MCF 10A (cell line): ENCODE measurements at places on chromosomes 2 and 18. TPM values are rescaled to one million over a fixed set of nuclear protein-coding genes. Genes with fewer than 3 reads are reported as not detected.

- no peaks in the 10 kb centered on the region for H3K4me1 ChIP-seq
- no peak overlapping the region for H3K4me3 ChIP-seq
- no peak overlapping the region for H3K27ac ChIP-seq
- H3K27me3 ChIP-seq = no peaks in the 10 kb centered on the region
- H3K36me3 ChIP-seq = peaks cover 12% of the 10 kb centered on the region
Observed at GRCh38 chr2:46009315-46009714, 287.9 kb upstream of the EPAS1 start.

The GPR45 gene
- not detected in 2 replicates for total RNA-seq

DNA sequence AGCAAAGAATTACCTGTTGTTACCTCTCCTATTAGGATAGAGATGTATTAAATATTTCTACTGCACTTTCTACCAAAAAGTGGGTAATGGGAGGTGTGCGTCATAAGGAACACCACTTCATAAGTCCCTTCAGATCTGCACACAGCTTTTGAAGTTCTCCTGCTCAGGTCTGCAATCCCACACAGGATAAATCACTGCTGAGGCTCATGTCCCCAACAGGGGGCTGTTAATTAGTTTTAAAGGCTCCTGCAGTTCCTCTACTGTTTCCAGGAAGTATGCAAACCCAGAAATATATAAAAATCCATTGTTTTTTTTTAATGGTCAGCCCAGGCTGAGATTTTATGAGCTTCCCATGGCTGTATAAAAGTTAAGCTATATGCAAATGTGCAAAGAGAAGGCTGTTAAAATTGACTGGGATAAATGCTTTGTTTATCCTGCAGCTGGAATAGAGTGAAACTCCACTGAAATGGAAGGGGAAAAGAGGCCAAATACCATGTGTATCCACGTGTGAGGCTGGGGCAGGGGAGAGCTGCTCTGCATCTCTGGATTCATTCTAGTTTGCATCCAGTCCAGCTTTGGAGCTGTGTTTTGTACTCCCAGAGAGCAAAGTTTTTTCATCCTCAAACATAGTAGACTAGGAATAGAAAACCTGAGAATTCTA lies 903.7 kb downstream of the TDRD15 start:
- H3K4me1 ChIP-seq = no peaks in the 10 kb centered on the region
- no peaks in the 10 kb centered on the region for H3K27me3 ChIP-seq
- no peak overlapping the region for H3K27ac ChIP-seq
- no peak for DNase-seq

The DCDC2C gene
- not detected in 2 replicates for total RNA-seq

DNA sequence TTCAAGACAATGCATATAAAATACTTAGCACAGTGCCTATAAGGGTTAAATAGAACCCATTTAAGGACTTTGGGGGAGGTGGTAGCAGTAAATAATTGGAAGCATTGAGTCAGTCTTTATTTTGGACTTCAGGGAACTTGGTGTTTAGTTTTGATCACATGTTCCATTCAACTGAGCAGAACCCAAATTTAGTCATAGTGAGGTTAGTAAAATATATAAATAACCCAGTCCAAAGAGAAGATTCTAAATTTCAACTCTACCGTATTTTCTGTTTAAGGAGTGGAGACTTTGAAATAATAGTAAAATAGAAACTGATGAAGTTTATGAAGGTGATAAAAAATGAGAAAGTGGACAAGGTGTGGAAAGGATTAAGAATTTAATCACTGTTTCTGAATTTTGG lies 19.7 kb downstream of the TWSG1 start:
- H3K36me3 ChIP-seq = peaks cover 4% of the 10 kb centered on the region
- H3K27me3 ChIP-seq = no peaks in the 10 kb centered on the region
- no peak for DNase-seq
- H3K4me3 ChIP-seq = no peak overlapping the region
- no peaks in the 10 kb centered on the region for H3K4me1 ChIP-seq

The ANKRD62 gene
- total RNA-seq = not detected in 2 replicates

DNA sequence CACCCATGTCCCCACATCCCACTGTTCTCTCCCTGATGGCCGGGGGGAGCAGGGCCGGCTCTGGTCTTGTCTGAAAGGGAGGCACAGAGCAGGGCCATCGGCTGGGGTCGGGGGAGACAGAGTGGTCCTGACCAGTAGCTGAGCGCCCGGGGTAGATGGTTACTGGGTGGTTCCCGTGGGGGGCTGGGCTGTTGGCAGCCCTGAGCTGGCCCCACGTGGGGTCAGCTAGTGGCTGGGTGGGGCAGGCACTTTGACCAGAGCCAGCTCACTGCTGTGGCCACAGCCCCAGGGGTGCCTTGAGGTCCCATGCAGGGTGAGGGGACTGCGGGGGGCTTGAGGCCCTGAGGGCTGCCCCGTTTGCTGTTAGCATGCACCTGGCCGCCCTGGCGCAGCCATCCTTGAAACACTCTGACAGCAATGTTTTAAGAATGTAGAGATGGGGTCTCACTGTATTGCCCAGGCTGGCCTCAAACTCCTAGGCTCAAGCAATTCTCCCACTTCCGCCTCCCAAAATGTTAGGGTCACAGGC lies 12.3 kb upstream of the NEU4 start:
- H3K36me3 ChIP-seq = peaks cover 5% of the 10 kb centered on the region
- no peak for DNase-seq
- H3K27ac ChIP-seq = no peak overlapping the region
- H3K4me1 ChIP-seq = peaks cover 6% of the 10 kb centered on the region

DNA sequence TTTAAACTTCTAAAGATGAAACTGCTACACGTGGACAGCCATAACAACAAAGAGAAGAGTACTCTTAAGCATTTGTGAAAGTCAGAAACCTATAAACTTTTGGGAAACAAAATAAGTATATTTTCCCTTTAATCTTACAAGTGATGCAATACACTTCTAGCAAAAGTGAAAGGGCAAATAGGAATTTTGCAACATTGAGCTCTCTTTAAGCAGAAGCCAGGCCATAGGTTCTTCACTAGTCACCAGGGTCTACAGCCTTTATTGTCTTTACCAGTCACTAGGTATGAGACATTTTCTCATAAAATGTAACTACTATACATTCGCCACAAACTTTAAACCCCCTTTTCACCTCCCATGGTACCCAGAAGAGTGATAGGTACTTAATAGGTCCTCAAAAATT lies 37.5 kb downstream of the SCN1A start:
- H3K27ac ChIP-seq = no peak overlapping the region
- H3K36me3 ChIP-seq = no peaks in the 10 kb centered on the region
- peak; percentile 51 for DNase-seq
- no peaks in the 10 kb centered on the region for H3K4me1 ChIP-seq
- no peak overlapping the region for H3K4me3 ChIP-seq
- peaks cover 1% of the 10 kb centered on the region for H3K27me3 ChIP-seq

The ANKRD30B gene
- total RNA-seq = not detected in 2 replicates

- H3K27me3 ChIP-seq = no peaks in the 10 kb centered on the region
- no peak overlapping the region for H3K4me3 ChIP-seq
- no peak for DNase-seq
- H3K27ac ChIP-seq = no peak overlapping the region
Observed at GRCh38 chr2:68311033-68311432, 8.7 kb downstream of the CNRIP1 start.

GRCh38 chr2:39718483-39718882 lies 52.8 kb downstream of the TMEM178A start:
- no peaks in the 10 kb centered on the region for H3K27me3 ChIP-seq
- H3K36me3 ChIP-seq = no peaks in the 10 kb centered on the region
- DNase-seq = no peak

The LYPD1 gene
- total RNA-seq = not detected in 2 replicates

The OST4 gene
- total RNA-seq = 257 and 340 TPM in 2 replicates

DNA sequence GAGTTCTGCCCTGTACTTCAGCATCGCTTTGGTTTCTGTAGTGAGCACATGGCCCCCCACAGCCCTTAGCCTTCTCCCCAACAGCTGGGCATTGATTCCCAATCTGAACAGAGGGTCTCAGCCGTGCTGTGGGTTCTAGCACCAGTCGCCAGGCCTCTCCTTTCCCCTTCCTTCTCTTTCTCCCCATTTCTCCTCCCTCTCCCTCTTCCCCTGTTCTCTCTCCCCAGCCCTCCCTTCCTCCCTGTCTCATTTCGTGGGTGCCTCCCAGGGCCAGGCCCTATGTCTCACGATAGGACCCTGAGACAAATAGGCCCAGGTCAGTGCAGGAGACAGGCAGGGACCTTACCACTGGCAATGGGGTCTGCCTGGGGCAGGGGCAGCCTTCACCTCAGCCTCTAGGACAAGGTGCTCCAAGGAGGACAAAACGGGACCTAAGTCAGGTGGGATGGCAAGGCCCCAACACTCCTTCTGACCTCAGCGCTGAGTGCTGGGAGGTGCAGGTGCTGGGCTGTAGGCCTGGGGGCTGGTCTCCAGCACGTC lies 143.4 kb upstream of the GPC1 start:
- no peaks in the 10 kb centered on the region for H3K36me3 ChIP-seq
- H3K27me3 ChIP-seq = no peaks in the 10 kb centered on the region
- no peak overlapping the region for H3K4me3 ChIP-seq
- no peak overlapping the region for H3K27ac ChIP-seq
- DNase-seq = no peak

GRCh38 chr2:42101206-42102023 lies 53.6 kb downstream of the PKDCC start:
- no peaks in the 10 kb centered on the region for H3K4me1 ChIP-seq
- H3K27me3 ChIP-seq = no peaks in the 10 kb centered on the region
- no peak overlapping the region for H3K4me3 ChIP-seq

The SP100 gene
- 54.5 and 56.9 TPM in 2 replicates for total RNA-seq

The NR4A2 gene
- 1.4 and 2.6 TPM in 2 replicates for total RNA-seq

GRCh38 chr2:147449323-147449991 lies 395.4 kb upstream of the ACVR2A start:
- no peaks in the 10 kb centered on the region for H3K4me1 ChIP-seq
- H3K27me3 ChIP-seq = no peaks in the 10 kb centered on the region
- H3K36me3 ChIP-seq = no peaks in the 10 kb centered on the region
- no peak overlapping the region for H3K4me3 ChIP-seq
- DNase-seq = no peak

GRCh38 chr18:63899206-63899605 lies 8.6 kb upstream of the SERPINB10 start:
- H3K27me3 ChIP-seq = no peaks in the 10 kb centered on the region
- DNase-seq = no peak
- H3K27ac ChIP-seq = no peak overlapping the region
- H3K4me1 ChIP-seq = peaks cover 4% of the 10 kb centered on the region

DNA sequence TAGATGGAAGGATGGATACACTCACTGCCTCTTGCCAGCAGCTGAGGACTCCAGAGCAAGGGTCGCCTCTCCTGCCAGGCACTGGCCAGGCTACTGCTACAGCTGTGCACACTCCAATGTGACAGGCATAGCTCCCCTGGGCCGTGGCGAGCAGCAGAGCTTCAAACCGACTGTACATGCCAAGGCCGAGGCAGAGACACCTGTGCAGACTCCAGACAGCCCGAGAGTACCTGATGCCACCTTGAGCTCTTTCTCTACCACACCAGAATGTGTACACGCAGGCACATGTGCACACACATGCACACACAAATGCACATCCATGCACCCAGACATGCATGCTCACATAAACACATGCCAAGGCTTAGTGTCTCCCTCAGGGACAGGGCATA lies 508.3 kb upstream of the MYT1L start:
- H3K4me1 ChIP-seq = no peaks in the 10 kb centered on the region
- no peak overlapping the region for H3K27ac ChIP-seq
- no peak overlapping the region for H3K4me3 ChIP-seq
- H3K27me3 ChIP-seq = no peaks in the 10 kb centered on the region

GRCh38 chr2:179765666-179766065 lies 95.7 kb downstream of the ZNF385B start:
- no peak overlapping the region for H3K4me3 ChIP-seq
- H3K4me1 ChIP-seq = peaks cover 8% of the 10 kb centered on the region
- H3K27me3 ChIP-seq = no peaks in the 10 kb centered on the region
- no peaks in the 10 kb centered on the region for H3K36me3 ChIP-seq
- DNase-seq = no peak
- no peak overlapping the region for H3K27ac ChIP-seq

- no peaks in the 10 kb centered on the region for H3K27me3 ChIP-seq
- H3K36me3 ChIP-seq = no peaks in the 10 kb centered on the region
- peak; percentile 60 for DNase-seq
Observed at GRCh38 chr2:124875627-124876244, 850.6 kb downstream of the CNTNAP5 start.

The DNAJB2 gene
- total RNA-seq = 58.2 and 59.8 TPM in 2 replicates

The SLC4A5 gene
- total RNA-seq = 0.12 and 0.70 TPM in 2 replicates

DNA sequence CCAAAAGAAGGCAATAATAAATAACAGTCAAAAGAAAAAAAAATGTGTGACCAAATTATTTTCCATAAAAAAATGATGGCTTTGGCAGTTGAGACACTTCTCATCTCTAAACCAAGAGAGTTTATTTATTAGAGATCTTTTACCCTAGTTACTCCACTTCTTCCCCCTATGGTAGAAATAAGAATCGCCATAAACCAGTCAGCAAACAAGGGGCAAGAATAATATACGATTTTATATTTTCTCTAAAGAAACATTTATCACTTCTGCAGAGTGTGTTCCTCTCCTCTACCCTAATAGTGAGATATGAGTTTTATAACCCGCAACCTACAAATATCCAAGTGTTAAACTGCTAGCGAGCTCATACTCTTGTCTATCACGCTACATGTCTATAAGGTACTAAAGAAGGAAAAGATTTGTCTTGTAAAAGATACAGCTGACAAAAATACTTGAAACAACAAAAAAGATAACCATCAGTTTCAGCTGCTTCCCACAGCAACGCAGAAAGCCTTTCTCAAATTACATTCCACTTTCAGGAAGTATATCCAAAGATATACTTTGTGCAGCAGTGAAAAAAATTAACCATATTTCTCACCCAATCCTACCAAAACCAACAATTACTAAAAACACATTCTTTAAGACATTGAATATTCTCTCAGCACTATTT lies 2.3 kb downstream of the RNF103 start:
- peak overlapping the region; percentile 95 for H3K4me3 ChIP-seq
- H3K27ac ChIP-seq = peak overlapping the region; percentile 98
- no peaks in the 10 kb centered on the region for H3K27me3 ChIP-seq
- peak; percentile 15 for DNase-seq

The PLGLB1 gene
- total RNA-seq = 0.74 and 0.84 TPM in 2 replicates

The CFC1 gene
- not detected in 2 replicates for total RNA-seq

DNA sequence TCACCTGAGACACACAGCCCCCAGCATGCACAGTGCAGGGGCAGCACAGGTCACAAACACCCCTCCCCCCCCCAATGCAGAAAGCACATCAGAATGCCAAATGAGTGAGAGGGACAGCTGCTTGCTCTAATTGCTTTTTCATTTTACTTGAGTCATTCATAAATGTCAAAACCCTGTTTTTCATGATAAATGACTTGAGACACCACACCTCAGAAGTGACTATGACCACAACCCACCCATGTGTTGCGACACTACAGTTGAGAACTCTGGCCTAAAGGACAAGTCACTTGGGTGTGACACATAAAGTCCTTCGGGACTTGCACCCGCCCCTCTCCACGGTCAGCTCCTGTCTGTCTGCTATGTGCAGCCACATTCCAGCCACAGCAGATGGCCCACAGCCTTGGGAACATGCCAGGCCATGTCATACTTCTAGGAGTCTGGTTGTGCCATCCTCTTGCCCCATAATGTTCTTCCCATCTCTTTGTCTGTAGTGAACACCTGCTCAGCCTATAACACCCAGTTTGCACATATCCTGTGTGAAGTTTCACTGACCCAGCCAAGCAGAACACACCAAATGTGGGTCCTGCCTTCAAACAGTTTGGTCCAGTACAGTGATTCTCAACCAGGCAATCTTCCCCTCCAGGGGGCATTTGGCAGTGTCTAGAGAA lies 30.2 kb upstream of the RIOK3 start:
- H3K4me1 ChIP-seq = peaks cover 26% of the 10 kb centered on the region
- H3K27ac ChIP-seq = peak overlapping the region; percentile 46
- peak; percentile 93 for DNase-seq
- peak overlapping the region; percentile 32 for H3K4me3 ChIP-seq
- H3K36me3 ChIP-seq = no peaks in the 10 kb centered on the region
- no peaks in the 10 kb centered on the region for H3K27me3 ChIP-seq

- H3K36me3 ChIP-seq = no peaks in the 10 kb centered on the region
- no peak for DNase-seq
- no peaks in the 10 kb centered on the region for H3K4me1 ChIP-seq
- no peaks in the 10 kb centered on the region for H3K27me3 ChIP-seq
- no peak overlapping the region for H3K4me3 ChIP-seq
Observed at GRCh38 chr18:68041327-68041726, 524.8 kb upstream of the DSEL start.
